ENCODE measurements at places on chromosomes 12 and 14.

DNA sequence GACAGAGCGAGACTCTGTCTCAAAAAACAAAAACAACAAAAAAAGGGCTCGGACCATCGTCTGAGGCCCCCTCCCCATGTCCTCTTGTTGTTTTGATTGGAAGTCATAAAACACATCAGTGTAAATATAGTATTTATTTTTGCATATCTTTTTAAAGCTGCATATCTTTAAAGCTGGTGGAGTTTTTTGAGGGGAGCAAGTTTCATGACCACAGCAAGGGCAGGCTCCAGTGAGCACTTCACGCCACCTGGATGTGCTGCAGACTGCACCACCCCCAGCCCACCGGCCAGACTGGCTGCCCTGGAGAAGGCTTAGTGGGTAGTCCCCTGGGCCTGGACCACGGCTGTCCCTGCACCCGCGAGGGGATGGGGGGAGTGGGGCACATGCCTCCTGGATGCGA lies 11.9 kb upstream of the BCL7A start:
- DNase-seq: no peak

DNA sequence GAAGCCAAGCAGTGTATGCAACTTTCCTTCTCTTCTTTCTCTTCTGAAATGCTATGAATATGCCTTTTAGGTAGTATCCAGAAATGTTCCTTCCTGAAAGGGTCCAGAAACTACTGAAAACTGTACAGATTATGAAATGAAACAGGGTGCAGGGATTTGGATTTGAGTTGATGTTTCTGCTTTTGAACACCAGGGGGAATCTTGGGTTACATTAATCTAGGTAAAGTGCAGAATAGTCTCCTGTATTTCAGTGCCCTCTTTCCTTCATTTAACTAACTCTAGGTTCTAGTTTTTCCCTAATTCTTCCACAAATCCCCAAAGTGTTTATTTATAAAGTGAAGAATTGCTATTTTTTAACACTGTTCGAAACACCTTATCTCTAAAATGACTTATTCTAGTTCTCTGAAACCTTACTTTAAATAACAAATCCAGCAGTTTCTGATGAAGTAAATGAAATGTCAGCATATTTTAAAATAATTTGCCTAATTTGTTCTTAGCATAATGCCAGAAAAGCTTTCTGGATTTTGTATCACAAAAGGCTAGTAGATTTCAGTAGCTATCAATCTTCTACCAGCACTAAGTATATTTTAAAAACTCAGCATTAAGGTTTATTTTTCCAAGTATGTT lies 111.9 kb downstream of the LRRK2 start:
- no peak for DNase-seq

DNA sequence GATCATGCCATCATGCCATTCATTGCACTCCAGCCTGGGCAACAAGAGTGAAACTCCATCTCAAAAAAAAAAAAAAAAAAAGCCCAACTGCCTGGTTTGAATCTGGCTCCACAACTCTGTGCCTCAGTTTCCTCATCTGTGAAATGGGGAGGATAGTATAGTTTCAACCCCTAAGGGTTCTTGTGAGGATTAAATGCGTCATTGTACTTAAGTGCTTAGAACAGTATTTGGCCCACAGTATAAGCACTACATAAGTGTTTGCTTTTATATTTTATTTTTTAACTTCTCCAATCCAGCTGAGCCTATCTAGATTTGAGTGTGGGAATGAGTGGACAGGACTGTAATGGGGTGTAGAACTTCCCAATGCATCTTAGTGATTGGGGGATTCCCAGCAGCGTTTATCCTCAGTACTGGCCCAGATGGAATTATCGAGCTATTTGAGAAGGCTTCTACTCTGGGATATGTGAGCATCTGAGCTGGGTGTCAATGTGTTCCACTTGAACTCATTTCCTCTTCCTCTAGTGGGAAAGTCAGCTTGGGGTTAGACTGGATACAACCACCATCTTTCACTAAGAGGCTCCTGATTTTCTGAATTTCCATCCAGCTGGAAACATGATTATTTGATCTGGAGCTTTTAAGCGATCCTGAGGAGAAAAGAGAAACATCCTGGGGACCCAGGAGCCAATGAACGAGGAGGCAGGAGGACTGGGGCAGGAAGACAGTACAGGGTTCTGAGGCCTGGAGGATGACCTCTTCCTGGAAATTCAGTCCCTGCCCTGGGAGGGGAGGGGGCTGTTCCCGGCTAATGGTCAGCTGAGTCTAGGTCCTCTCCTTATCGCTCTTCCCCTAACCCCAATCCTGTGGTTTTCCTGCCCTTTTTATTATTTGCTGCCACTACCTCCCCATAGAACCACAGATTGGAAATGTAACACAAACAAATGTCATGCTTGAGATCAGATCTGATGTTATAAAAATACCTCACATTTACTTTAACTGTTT lies 9.3 kb upstream of the ESPL1 start:
- peak; percentile 71 for DNase-seq

GRCh38 chr12:15584366-15585041 lies 204.7 kb downstream of the EPS8 start:
- no peak for DNase-seq

DNA sequence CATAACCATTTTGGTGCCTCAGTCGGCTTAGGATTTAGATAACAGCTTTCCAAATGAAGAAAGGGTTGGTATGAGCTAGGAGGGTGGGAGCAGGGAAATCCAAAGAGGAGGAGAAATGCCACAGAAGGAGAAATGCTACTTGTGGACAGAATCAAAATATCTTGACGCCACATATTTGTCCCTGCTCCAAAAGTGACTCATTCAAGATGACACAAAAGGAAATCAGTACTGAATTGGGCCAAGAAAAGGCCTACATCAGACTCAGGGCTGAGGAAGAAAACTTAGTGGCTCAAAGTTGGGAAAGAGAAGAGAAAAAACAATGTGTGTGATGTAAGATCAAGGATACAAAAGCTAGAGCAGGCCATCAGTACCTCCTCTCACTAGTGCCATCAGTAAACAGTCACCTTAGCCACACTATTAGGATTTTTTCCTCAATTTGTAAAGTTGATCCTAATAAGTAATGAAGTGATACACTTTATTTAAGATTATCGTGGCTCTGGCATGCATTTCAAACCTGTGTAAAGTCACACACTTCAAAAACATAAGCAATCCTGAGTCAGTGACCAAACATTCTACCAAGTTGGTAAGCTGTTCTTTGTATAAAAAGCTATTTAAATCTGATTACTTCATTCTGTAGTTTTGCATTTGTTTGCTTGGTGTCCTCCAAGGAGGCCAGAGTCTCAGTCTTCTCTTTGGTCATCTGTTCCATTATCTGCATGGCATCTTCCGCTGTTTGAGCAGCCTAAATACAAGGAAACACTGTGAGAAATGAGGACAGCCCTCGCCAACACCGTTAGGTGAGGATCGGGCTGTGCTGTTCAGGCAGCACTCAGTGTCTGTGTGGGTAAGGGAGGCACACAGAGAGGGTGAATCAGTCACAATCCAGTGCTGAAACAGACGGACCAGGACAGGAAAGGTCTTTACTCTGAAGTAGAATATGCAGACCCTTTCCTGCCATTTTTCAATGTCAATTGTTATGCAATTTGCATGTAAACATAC lies 52.6 kb upstream of the VPS33A start:
- DNase-seq: no peak

DNA sequence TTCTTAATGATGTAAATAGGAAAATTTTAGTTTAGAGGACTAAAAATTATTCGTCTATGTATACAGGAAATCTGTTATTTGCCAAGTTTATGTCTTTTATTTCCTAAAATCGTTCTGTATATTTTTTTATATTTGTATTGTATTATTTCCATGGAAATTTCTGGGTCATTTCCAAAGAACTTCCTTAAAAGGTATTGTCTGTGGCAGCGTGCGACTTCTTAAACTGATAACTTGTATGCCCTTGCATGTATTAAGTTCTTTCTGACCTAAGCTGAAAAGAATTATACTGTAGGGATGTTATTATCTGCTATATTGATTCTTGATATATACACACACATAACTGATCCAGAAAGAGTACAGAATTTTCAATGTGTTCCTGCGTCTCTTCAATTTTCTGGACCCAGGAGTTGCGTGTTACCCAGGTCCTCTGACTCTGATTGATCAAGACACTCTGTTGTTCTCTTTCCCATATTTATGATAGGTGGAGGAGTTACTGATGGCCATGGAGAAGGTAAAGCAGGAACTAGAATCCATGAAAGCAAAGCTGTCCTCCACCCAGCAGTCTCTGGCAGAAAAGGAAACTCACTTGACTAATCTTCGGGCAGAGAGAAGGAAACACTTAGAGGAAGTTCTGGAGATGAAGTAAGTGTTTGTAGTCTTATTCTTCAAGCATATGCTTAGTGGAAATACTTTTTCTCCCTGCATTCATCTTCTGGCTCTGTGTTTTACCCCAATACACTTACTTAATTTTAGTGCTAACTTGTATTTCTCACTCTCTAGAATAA lies 298.5 kb downstream of the ERC1 start:
- no peak for DNase-seq

GRCh38 chr12:96402061-96402460 lies 1.8 kb upstream of the CDK17 start:
- DNase-seq: no peak
